Motor neuron (in vitro differentiated cells): ENCODE measurements at places on chromosomes 16 and 17. TPM values are rescaled to one million over a fixed set of nuclear protein-coding genes. Genes with fewer than 3 reads are reported as not detected.
A peak's percentile ranks its signal among the peaks of the same experiment; 100 is the strongest.

GRCh38 chr17:78168903-78169793, 767 bp downstream of the SYNGR2 start:
- ATAC-seq, result peak; percentile 33

GSPT1 gene
- 121 and 133 TPM in 2 replicates for total RNA-seq

DNA sequence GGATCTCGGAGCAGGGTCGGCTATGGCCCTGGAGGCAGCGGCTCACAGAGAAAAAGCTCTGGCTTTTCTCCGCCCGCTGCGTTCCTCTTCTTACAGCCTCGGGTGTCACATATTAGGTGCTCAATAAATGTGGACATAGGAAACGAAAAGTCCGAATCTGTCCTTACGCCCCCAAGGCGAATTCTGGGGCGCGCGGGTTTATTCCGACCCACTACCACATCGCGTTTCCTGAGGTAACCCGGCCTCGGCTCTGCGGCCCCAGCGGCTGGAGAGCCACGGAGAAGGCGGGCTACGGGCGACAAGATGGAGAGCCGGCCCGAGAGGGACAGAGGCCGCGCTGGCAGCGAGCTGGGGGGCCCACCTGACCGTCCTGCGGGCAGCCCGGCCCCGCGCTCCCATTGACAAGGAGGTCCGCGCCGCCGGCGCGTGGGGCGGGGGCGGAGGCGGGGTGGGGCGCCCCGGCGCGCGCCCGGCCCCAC, 573 bp upstream of the GNAO1 start:
- peak; percentile 71 for ATAC-seq

KRTAP4-4 gene
- total RNA-seq, result 0.18 TPM in 1 of 2 replicates, not detected in the other

TNK1 gene
- 1.7 and 1.8 TPM in 2 replicates for total RNA-seq

C16orf86 gene
- total RNA-seq, result 3.7 and 5.3 TPM in 2 replicates
